ENCODE measurements at places on chromosomes 6 and 20.

- no peak for DNase-seq
Measured at GRCh38 chr6:121403964-121404363, 31.5 kb upstream of the GJA1 start.

DNA sequence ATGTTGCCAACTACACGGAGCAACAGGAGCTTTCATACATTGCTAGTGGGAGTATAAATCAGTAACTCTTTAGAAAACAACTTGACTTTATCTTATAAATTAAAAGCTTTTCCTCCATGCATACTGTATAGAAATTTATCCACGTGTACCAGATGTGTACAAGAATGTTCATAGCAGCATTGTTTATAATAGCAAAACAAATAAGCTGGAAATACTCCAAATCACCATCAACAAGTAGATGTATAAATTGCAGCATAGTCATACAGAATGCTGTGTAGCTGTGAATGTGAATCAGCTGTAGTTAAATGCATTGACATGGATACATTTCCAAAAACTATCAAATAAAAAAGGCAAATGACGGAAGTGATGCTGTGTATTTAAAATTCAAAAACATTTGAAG is 6.0 kb downstream of the PSMF1 start:
- no peak for DNase-seq

- no peak for DNase-seq
Measured at GRCh38 chr6:3209114-3210023, 18.1 kb downstream of the TUBB2B start.

DNA sequence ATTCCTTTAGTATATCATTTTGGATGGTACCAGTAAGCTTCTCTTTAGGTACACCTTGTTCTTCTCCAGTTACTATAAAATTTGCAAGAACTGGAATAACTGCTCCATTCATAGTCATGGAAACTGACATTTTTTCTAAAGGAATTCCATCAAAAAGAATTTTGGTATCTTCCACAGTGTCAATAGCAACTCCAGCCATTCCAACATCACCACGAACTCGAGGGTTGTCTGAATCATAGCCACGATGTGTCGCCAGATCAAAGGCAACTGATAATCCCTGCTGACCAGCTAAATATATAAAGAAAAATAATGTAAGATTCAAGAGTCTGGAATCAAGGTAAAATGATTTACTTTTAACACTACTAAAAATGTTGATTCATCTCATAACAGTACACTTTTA is 5.3 kb downstream of the MMUT start:
- DNase-seq: no peak

DNA sequence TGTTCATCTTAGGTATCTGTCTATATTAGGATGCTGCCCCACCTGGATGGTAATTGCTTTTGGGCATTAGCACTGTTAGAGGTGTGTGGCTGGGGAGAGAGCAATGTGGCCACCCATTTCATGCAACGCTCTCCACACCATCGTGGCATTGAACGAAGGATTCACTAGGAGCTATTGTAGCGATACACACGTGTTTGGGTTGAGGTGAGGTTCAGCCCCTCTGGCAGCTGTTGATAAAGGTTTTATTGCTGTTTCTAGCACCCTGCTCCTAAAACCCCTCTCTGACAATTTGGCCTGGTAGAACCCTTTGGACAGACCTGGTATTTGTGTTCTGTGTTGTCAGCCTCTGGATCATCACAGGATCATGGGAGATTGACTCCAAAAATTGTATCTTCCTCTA is 280.9 kb downstream of the PRL start:
- no peak for DNase-seq

DNA sequence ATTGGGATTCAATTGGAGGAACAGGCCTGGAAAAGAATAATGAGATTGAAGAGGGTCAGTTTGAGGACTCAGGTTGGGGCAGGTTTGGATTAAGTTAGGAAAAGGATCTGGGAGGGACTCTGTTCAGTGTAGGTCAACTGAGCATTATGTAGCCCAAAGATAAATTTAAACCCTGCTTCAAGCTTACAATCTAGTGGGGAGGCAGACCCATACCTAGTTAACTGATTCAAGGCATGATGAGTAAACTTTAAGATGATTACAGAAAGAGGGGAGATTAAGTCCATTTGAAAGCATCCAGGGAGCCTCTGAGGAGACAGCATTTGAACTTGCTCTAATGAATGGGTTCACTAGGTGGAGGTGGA is 11.4 kb upstream of the LTA start:
- no peak for DNase-seq

DNA sequence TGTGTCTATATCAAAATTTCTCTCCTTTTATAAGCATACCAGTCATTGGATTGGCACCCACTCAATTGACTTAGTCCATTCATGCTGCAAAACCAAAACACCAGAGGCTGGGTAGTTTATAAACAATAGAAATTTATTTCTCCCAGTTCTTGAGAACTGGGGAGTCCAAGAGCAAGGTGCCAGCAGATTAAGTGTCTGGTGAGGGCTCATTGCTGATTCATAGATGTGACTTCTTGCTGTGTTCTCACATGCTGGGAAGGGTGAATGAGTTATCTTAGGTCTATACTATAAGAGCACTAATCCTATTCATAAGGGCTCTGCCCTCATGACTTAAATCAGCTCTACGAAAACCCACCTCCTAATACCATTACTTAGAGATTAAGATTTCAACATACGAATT is 501.4 kb downstream of the EPM2A start:
- no peak for DNase-seq

DNA sequence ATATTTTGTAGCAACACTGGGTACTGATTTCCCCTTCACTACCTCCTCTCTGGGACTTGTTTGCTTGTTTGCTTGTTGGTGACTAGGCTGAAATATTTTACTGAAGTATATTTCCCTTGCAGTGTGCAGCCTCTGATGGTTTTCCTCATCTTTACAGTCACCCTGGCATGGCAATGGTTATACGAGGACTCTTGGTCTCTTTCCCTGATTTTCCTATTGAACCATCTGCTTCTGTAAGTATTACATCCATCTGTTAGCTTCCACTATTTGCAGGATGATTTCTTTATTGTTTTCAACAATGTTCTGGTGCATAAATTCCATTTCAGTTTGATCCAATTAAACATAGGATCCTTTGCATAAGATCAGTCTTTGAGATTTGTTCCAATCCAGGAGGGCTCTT is 465.1 kb downstream of the MEI4 start:
- no peak for DNase-seq

GRCh38 chr6:160040527-160041264 is 71.8 kb downstream of the IGF2R start:
- DNase-seq: no peak

DNA sequence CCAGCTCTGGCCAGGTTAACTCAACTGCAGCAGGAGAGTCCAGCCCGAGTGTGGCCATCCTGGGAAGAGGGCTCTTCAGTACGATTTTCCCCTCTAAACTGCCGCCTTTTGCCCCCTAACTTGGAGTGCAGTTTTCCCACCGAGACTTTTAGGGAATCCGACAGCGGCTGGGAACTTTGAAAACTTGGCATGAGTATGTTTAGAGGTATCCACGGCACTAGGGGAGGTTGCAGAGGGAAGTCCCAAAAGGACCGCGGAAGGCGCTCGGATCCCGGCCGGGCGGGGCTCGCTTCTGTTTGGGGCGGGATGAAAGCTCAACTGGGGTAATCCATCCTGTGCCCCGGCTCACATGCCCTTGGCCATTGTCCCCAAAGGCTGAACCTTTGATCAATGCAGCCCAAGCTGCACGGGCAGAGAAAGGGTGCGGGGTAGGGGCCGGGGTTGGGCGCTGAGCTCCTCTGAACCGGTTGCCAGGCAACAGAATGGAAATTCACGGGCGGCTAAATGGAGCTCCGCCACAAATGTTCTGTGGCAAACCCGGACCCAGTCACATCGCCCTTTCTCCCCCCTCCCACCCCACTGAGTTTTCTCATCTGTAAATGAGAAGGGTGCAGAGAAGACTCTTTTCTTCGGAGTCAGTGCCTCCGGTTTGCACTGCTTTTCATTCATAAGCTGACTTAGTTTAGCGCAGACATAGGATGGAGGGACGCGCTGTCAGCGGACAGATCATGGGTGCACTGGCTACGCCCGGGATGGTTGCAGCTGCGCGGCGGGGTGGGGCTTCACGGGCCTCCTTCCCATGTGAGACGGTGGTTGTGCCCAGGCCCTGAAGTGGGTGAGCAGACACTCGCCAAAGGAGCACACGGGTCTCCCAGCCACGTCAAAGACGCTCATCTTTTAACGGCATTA is 2.3 kb downstream of the BMP6 start:
- no peak for DNase-seq

All from liver (tissue), 10 donors.